ENCODE measurements at places on chromosomes 2 and 18. TPM values are rescaled to one million over a fixed set of nuclear protein-coding genes. Genes with fewer than 3 reads are reported as not detected.

The MYCN gene
- total RNA-seq, result 69.1 TPM

The GAREM1 gene
- total RNA-seq, result 9.5 TPM

The ABCG8 gene
- not detected for total RNA-seq

The CSRNP3 gene
- 29.6 TPM for total RNA-seq

The ANKRD30B gene
- not detected for total RNA-seq

The COL5A2 gene
- 438 TPM for total RNA-seq

The C2orf81 gene
- 8.8 TPM for total RNA-seq

The CFAP65 gene
- total RNA-seq, result not detected

- no peak for DNase-seq
- H3K27ac ChIP-seq, result no peak overlapping the region
- no peaks in the 10 kb centered on the region for H3K36me3 ChIP-seq
- no peak overlapping the region for H3K4me3 ChIP-seq
- H3K4me1 ChIP-seq, result peaks cover 12% of the 10 kb centered on the region
Measured at GRCh38 chr2:18501156-18501555, 59.3 kb downstream of the RDH14 start.

DNA sequence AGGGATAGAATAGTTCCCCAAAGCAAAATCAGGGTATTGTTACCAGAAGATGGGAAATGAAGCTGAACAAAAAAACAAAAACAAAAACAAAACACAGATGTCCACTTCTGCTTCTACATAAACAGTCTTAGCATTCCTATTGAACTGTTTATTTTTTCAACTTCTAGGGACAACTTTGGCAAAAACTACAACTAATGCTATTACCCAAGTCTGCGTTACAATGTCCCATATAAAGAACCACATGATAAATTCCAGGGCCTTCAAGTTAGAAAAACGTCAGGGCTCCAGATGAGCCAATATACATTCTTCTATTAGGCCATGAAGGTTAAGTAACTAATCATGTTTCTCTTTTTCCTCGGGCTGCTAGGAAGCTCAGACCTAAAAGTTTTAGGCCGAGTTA is 16.9 kb downstream of the PID1 start:
- no peak overlapping the region for H3K27ac ChIP-seq
- no peaks in the 10 kb centered on the region for H3K4me1 ChIP-seq
- H3K4me3 ChIP-seq, result no peak overlapping the region
- DNase-seq, result no peak

GRCh38 chr2:11263177-11263576 is 81.3 kb downstream of the ROCK2 start:
- H3K4me1 ChIP-seq, result no peaks in the 10 kb centered on the region
- no peak overlapping the region for H3K4me3 ChIP-seq
- no peaks in the 10 kb centered on the region for H3K27me3 ChIP-seq
- peaks cover 12% of the 10 kb centered on the region for H3K36me3 ChIP-seq

- DNase-seq, result no peak
- H3K4me1 ChIP-seq, result no peaks in the 10 kb centered on the region
- H3K27ac ChIP-seq, result no peak overlapping the region
- H3K36me3 ChIP-seq, result peaks cover 14% of the 10 kb centered on the region
Measured at GRCh38 chr18:12692206-12692605, 10.3 kb downstream of the CEP76 start.

- H3K4me3 ChIP-seq, result no peak overlapping the region
- peaks cover 24% of the 10 kb centered on the region for H3K4me1 ChIP-seq
- no peaks in the 10 kb centered on the region for H3K36me3 ChIP-seq
- peak overlapping the region; percentile 27 for H3K27ac ChIP-seq
- no peak for DNase-seq
Measured at GRCh38 chr2:222272446-222273015, 26.3 kb downstream of the PAX3 start.

- no peaks in the 10 kb centered on the region for H3K36me3 ChIP-seq
- H3K27ac ChIP-seq, result peak overlapping the region; percentile 95
- peak overlapping the region; percentile 17 for H3K4me3 ChIP-seq
- peaks cover 85% of the 10 kb centered on the region for H3K4me1 ChIP-seq
- no peak for DNase-seq
Measured at GRCh38 chr2:149076863-149077412, 38.4 kb downstream of the LYPD6B start.

DNA sequence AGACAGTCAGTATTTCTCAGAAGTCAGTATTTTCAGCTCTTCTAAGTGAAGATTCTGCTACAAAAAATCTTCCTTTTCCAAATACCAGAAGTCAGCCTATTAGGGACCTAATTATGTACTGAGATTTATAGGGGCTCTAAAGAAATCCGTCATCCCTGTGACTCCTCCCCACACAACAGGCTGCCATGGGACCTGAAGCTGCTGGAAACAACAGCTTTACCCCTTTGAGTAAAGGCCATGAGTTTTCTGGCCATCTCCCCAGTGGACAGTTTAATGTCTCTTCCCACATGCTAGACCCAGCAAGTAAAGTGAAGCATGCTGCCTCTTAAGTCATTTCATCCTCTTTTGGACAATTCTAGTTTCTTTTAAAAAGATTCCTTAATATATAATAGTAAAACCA is 255.7 kb upstream of the ACVR2A start:
- H3K36me3 ChIP-seq, result peaks cover 8% of the 10 kb centered on the region
- DNase-seq, result no peak
- H3K27me3 ChIP-seq, result no peaks in the 10 kb centered on the region
- H3K4me3 ChIP-seq, result no peak overlapping the region
- H3K27ac ChIP-seq, result no peak overlapping the region
- peaks cover 11% of the 10 kb centered on the region for H3K4me1 ChIP-seq

GRCh38 chr2:73243884-73244570 is 9.9 kb downstream of the CCT7 start:
- H3K27me3 ChIP-seq, result no peaks in the 10 kb centered on the region
- no peak for DNase-seq
- peaks cover 27% of the 10 kb centered on the region for H3K36me3 ChIP-seq

GRCh38 chr2:189648846-189649509 is 12.3 kb upstream of the ASNSD1 start:
- H3K4me3 ChIP-seq, result no peak overlapping the region
- DNase-seq, result no peak
- no peaks in the 10 kb centered on the region for H3K27me3 ChIP-seq
- peak overlapping the region; percentile 18 for H3K27ac ChIP-seq

- H3K4me1 ChIP-seq, result peaks cover 3% of the 10 kb centered on the region
- H3K27ac ChIP-seq, result no peak overlapping the region
- no peak overlapping the region for H3K4me3 ChIP-seq
- H3K36me3 ChIP-seq, result no peaks in the 10 kb centered on the region
Measured at GRCh38 chr2:222232839-222233238, 66.0 kb downstream of the PAX3 start.

DNA sequence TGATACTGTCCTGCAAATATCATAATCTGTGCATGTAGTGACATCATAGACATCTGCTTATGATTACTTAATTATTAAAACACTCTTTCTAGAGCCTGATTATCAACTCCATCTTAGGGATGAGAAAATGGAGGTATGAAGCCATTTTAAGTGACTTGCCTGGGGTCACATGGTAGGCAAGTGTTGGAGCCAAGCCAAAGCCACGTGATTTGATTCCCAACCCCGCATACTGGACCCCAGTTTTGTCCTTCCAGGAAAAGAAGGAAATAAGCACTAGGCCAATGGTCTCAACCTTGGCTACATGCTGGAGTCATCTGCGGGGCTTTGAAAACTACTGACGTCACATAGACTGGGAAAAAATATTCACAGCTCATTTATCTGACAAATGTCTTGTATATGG is 19.6 kb upstream of the SEH1L start:
- no peaks in the 10 kb centered on the region for H3K36me3 ChIP-seq
- H3K4me1 ChIP-seq, result peaks cover 17% of the 10 kb centered on the region
- DNase-seq, result no peak
- H3K27ac ChIP-seq, result no peak overlapping the region

DNA sequence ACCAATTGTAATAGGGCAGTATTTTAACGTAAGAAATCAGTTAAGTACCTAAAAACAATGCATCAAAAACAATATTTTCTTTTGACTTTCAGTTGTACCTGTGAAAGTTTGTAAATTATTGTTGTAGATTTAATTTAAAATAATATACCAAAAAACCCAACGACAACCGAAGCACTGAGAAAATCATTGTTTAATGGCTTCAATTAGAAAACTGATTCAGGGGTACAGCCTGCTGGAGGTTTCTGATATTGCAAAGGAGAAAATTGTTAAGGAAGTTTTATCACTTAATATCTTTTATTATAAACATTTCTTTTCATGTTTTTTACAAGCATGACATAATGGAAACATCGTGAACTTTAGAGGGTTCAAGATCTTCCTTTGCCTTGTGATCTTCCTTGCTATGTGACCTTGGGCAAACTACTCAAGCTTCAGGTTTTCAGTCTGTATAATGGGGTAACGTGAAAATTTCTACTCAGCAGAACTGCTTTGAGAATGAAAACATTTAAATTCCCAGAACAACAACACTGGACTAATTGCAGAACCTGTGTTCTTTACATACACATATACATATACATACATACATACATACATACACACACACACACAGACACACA is 76.3 kb upstream of the GLS start:
- peaks cover 24% of the 10 kb centered on the region for H3K4me1 ChIP-seq
- no peak overlapping the region for H3K27ac ChIP-seq
- H3K4me3 ChIP-seq, result no peak overlapping the region

DNA sequence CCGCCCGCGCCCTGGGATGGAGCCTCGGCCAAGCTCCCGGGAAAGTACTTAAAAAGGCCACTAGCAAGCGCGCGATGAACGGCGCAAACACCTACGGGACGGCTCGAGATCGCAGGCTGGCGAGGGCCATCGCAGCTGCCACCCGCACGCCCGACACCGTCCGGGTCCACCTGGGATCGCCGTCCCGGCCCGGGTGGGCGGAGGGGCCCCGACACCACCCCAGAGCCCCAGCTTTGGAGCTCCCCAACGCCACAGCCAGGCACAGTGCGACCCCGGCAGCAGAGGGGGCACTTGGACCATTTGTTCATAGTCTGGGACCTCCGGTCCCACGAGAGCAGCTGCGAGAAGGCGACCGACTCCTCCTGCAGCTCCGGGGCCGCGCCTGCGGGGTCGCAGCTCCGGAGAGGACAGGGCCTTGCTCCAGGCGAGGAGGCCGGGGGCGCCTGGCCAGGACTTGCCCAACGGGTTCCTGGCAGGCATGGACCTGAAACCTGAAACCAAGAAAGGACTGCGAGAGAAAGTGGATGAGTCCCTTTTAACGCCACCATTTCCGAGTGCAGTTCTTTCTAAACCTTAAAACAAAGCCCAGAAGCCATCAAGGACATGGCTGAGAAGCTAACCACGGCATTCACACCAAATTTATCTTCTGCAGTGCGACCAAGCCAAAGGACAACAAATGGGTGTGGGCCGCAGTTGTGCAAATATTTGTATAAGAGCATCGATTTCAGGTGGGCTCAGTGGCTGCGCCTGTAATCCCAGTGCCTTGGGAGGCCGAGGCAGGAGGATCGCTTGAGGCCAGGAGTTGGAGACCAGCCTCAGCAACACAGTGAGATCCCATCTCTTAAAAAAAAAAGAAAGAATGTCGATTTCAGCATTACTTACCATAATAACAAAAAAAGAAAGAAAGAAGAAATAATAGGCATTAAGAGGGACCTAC is 54.0 kb upstream of the IMP4 start:
- H3K4me3 ChIP-seq, result no peak overlapping the region
- DNase-seq, result no peak
- H3K36me3 ChIP-seq, result no peaks in the 10 kb centered on the region
- H3K4me1 ChIP-seq, result no peaks in the 10 kb centered on the region
- peaks cover 9% of the 10 kb centered on the region for H3K27me3 ChIP-seq

- H3K4me1 ChIP-seq, result peaks cover 16% of the 10 kb centered on the region
- no peak overlapping the region for H3K4me3 ChIP-seq
- DNase-seq, result no peak
- H3K27me3 ChIP-seq, result no peaks in the 10 kb centered on the region
- H3K27ac ChIP-seq, result no peak overlapping the region
Measured at GRCh38 chr2:3130889-3131635, 246.6 kb downstream of the EIPR1 start.

DNA sequence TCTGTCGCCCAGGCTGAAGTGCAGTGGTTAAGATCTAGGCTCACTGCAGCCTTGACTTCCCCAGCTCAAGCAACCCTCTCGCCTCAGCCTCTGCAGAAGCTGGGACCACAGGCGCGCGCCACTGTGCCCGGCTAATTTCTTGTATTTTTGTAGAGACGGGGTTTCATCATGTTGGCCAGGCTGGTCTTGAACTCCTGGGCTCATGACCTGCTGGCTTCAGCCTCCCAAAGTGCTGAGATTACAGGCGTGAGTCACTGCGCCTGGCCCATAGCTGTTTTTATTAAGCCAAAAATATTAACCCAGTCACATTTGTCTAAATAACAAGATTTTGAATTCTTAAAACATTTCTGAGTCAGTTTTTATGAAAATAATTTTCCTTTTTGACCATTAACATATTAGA is 6.3 kb upstream of the SFT2D3 start:
- H3K27me3 ChIP-seq, result no peaks in the 10 kb centered on the region
- H3K4me3 ChIP-seq, result no peak overlapping the region
- no peak overlapping the region for H3K27ac ChIP-seq
- H3K4me1 ChIP-seq, result no peaks in the 10 kb centered on the region
- H3K36me3 ChIP-seq, result peaks cover 6% of the 10 kb centered on the region
- DNase-seq, result no peak

- DNase-seq, result no peak
- H3K27me3 ChIP-seq, result no peaks in the 10 kb centered on the region
- H3K4me1 ChIP-seq, result peaks cover 45% of the 10 kb centered on the region
- no peaks in the 10 kb centered on the region for H3K36me3 ChIP-seq
- no peak overlapping the region for H3K4me3 ChIP-seq
Measured at GRCh38 chr2:45763255-45763654, 111.8 kb downstream of the PRKCE start.

GRCh38 chr2:107359021-107359420 is 467.7 kb upstream of the RGPD4 start:
- no peak for DNase-seq
- no peaks in the 10 kb centered on the region for H3K27me3 ChIP-seq
- H3K4me3 ChIP-seq, result no peak overlapping the region

DNA sequence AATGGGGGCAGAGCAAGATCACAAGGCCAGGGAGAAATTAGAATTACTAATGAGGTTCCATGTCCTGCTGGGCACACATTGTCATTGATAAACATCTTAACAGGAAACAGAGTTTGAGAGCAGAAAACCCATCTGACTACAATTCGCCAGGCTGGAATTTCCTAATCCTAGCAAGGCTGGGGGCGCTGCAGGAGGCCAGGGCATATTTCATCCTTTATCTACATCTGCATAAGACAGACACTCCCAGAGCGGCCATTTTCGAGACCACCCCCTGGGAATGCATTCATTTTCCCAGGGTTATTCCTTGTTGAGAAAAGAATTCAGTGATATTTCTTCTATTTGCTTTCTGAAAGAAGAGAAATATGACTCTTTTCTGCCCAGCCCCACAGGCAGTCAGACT is 152.7 kb downstream of the SUCLG1 start:
- H3K36me3 ChIP-seq, result peaks cover 2% of the 10 kb centered on the region
- H3K4me3 ChIP-seq, result no peak overlapping the region
- no peak overlapping the region for H3K27ac ChIP-seq
- peaks cover 9% of the 10 kb centered on the region for H3K27me3 ChIP-seq

DNA sequence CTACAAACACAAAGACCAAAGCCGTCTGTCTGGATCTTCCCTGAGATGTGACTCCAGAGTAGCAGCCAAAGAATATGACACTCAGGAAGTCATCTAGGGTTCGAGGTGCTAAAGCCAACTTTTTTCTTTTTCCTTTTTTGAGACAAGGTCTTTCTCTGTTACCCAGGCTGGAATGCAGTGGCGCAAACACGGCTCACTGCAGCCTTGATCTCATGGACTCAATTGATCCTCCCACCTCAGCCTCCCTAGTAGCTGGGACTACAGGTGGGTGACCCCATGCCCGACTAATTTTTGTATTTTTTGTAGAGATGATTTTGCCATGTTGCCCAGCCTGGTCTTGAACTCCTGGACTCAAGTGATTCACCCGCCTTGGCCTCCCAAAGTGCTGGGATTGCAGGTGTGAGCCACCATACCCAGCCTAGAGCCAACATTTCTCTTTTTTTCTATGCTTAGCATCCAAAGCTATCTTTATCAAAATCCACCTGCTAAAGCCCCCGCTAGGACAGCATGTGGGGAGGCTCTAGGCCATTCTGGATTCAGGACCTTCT is 92.8 kb downstream of the TMEM17 start:
- no peaks in the 10 kb centered on the region for H3K27me3 ChIP-seq
- H3K27ac ChIP-seq, result no peak overlapping the region
- H3K36me3 ChIP-seq, result no peaks in the 10 kb centered on the region
- H3K4me1 ChIP-seq, result peaks cover 41% of the 10 kb centered on the region

Measured in mesothelial cell of epicardium (in vitro differentiated cells).